Thoracic aorta (tissue), 2 donors: ENCODE measurements at places on chromosomes 13 and 19.

GRCh38 chr13:112747256-112747655, 57.4 kb downstream of the ATP11A start:
- no peak for DNase-seq

GRCh38 chr19:9834307-9834725, 802 bp upstream of the PIN1 start:
- no peak for DNase-seq

DNA sequence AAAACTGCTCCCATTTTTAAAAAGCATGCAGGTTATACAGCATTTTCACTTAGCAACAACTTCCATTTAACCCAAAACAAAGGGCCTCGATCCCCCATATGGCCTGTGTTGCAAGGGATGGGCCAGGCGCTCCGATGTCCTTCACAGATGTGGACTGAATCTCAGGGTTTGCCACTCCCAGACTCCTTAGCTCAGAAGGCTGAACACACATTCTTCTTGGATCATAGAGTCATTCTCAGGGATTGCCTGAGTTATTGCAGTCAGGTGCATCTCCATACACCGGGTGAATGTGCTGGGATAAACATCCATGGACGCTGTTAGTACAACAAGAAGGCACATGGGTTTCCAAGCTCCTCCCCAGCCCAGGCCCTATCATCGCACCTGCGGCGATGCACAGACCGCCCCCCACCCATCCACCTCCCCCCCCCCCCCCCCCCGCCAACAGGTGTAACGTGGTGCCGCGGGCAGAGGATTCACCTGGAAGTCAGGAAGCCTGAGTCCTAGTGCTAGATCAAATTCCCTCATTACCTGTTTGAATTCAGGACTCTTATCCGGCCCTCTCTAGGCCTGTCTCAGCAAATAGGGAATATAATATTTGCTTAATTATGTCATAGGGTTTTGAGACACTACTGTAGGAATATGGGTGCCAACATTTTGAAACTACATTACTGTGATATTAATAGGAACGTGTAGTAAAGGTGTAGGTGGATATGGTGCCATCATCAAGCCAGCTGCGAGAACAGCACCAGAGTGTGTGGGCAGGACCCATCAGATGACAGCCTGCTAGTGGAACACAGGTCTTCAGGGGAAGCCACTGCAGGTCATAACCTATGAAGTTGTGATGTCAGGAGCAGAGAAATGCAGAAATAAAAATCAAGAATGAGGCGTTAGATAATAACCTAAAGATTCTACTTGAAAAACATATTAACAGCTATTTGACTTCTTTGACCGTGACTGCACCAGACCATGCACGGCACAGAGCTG, 110.9 kb downstream of the SACS start:
- no peak for DNase-seq

DNA sequence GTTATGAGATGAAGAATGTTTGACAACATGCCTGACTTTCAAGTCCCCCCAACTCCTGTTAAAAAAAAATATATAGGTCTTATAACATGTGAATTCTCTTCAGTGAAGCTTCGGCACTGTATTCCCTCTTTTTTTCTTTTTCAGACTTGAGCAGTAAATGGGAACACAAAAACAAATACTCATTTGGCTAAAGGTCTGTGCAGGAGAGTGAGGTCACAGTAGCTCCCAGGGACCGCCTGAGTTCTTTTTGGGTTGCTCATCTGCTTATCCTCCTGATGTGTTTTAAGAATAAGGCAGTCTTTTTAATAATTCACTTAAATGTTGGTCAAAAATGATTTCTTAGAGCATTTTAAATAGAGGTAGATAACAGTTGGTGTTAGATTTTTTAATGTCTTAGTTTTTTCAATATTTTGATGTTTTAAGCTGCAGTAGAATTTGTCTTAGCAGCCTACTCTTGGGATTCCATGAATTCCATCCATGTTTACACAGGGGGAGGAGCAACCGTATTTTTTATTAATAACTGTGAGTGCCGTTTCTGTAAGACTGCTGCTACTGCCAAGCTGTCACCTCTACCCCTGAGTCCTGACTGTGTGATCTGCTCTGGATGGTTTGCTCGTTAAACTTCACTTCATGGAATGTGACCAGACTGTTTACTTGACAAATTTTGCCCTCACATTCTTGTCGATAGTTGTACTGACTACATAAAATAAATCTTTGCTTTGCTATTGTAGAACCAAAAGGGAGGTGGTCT, 14.9 kb downstream of the HNRNPM start:
- no peak for DNase-seq

- DNase-seq = no peak
Measured at GRCh38 chr19:19261350-19262189, 11.5 kb downstream of the TM6SF2 start.

DNA sequence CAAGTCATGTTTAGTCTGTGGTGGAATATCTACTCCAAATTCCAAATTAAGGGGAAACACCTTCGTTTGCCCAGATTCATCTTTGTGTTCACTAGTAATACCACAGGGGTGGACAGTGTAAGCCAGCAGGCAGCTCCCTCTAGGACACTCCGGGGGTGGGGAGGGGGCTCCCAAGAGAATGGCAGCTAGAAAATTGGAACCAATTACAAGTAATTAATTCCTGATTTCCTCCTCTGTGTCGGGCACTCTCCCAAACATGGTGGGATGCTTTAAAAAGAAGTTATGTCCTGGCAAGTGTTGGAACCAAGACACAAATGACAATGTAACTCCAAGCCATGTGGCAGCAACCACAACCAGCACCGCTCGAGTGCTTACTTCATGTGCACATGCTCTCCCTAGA, 5.9 kb downstream of the COL4A1 start:
- DNase-seq = no peak

- DNase-seq = no peak
Measured at GRCh38 chr13:22372261-22372660, 701.4 kb downstream of the FGF9 start.

GRCh38 chr19:43464134-43464775, 1.2 kb downstream of the LYPD3 start:
- DNase-seq = peak; percentile 48

DNA sequence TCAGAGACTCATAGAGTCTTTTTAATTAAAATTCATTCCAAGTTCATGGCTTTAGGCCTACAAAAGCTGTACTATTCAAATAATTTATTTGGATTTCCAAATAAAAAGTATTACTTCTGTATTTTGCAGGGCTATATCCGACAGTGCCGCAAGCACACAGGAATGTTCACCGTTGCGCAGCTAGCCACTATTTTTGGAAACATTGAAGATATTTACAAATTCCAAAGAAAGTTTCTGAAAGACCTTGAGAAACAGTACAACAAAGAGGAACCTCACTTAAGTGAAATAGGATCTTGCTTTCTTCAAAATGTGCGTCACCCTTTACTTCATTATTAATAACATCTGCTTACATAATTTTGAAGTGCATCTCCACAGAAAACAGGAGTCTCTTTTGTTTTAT, 20.5 kb upstream of the C1QTNF9 start:
- no peak for DNase-seq

- DNase-seq = no peak
Measured at GRCh38 chr13:103324641-103325040, 258.4 kb upstream of the SLC10A2 start.

DNA sequence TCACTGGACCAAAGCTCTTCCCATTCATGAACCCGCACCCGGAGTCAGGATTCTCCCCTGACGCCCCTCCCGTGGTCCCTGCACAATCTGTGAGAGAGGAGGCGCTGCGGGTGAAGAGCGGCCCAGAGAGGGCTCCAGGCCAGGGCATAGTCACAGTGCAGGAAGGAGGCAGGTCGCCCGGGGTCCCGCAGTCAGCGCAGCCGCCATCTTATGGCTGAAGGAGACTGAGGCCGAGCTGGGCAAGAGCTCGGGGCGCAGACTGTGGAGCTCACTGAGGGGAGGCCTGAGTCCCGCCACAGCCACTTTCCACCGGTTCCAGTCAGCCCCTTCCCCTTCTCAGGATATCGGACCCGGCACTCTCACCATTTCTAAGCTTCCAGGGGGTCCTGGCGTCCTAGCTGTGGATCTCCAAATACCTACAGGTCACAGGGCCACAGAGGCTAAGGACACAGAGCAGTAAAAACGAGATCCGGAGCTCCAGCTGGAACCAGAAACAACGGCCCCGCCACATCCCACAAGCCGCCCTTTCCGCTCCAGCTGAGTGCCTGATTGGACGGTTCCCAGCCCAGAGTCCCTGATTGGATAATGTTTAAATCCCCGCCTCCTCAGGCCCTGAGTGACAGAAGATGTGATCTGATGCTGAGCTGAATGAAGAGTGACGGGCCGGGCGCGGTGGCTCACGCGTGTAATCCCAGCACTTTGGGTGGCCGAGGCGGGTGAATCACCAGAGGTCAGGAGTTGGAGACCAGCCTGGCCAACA, at the start of gene ZNF99:
Gene ZNF99 (minus strand): TSS at position 501 of the 760 bp plus-strand sequence. CDS start 135 bp downstream, at position 366.
- peak; percentile 5 for DNase-seq

DNA sequence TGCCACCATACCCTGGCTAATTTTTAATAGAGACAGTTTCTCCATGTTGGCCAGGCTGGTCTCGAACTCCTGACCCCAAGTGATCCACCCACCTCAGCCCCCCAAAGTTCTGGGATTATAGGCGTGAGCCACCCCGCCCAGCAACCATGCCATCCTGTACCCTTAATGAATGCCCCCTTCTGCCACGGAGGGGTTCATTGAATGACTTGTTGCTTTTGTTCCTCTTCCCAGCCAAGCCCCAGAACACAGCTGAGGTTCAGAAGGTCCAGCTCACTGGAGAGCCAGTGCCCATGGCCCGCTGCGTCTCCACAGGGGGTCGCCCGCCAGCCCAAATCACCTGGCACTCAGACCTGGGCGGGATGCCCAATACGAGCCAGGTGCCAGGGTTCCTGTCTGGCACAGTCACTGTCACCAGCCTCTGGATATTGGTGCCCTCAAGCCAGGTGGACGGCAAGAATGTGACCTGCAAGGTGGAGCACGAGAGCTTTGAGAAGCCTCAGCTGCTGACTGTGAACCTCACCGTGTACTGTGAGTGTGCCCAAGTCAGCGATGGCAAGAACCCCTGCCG, 6.0 kb downstream of the PVR start:
- no peak for DNase-seq

- DNase-seq = no peak
Measured at GRCh38 chr13:46565808-46566750, 13.1 kb downstream of the LRCH1 start.

DNA sequence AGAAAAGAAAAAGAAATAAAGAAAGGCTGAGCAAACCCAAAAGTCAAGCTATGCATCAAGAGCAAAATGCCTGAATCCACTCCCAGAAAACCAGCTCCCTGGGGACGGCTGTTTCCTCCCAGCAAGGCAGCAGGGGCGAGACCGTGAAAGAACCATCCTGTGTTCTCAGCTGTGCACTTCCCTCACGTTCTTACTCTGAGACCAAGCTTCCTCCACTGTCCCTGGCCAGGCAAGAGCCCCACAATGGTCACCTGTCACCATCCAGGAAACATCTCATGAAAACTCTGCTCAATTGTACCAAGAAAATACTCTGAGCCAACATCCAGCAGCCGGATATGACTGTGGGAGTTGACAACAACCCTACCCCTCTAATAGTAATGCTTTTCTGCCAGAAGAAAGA, 22.9 kb downstream of the RAB20 start:
- DNase-seq = no peak

GRCh38 chr19:27746691-27747380, 1466.1 kb downstream of the UQCRFS1 start:
- no peak for DNase-seq

DNA sequence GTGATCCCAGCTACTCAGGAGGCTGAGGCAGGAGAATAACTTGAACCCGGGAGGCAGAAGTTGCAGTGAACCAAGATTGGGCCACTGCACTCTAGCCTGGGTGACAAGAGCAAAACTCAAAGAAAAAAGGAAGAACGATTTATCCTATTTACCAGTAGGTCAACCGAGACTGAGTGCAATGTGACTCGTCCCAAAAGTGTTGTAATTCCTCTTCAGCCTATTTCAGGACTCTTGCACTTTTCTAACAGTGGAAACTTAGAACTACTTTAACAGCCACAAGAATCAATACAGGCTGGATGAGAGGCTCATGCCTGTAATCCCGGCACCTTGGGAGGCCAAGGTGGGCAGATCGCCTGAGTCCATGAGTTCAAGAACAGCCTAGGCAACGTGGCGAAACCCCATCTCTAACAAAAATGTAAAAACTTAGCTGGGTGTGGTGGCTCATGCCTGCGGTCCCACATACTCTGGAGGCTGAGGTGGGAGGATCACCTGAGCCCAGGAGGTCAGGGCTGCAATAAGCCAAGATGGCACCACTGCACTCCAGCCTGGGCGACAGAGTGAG, 4.3 kb upstream of the NR1H2 start:
- DNase-seq = no peak

- no peak for DNase-seq
Measured at GRCh38 chr19:33504058-33504444, 17.5 kb downstream of the PEPD start.

DNA sequence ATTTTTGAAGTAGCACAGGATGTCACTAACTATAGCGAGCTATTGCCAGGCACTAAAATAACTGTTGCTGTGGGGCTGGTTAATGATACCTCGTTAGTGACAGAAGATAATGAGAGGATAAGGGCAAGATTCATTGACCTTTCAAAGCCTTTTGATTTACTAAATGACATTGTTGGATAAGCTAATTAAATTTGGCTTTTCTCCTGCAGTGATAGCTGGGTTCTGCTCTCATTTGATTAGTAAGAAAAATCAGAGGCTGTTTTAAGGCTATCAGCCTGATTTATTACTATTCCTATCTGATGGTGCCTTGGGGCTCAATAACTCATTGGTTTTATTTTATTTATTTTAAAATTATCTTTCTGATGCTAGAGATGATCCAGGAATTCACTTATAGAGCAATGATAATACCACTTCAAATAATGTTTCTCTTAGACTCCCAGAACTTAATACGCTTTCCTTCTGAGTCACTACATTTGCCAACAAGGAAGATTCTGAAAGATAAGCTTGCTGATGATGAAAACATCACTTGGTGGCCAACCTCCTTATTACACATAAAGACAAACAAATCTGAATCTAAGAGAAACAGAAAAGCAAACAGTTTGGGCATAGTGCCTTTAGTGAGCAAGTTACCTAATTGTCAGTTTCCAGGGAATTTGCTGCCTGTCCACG, 501.3 kb upstream of the ARGLU1 start:
- DNase-seq = no peak

DNA sequence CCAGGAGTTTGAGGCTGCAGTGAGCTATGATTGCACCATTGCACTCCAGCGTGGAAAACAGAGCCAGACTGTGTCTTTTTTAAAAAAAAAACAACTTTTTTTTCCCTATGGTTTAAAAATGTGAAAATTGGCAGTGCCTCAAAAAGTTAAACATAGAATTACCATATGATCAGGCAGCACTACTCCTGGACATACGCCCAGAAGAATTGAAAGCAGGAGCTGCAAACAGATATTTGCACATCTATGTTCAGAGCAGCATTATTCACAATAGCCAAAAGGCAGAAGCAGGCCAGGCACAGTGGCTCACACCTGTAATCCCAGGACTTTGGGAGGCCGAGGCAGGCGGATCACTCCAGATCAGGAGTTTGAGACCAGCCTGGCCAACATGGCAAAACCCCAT, 3.8 kb upstream of the RETN start:
- no peak for DNase-seq

GRCh38 chr19:5072115-5072514, 103.2 kb downstream of the KDM4B start:
- no peak for DNase-seq

GRCh38 chr19:45050036-45050435, 11.2 kb downstream of the CLASRP start:
- no peak for DNase-seq

GRCh38 chr13:21932996-21933395, 262.1 kb downstream of the FGF9 start:
- no peak for DNase-seq
